A549 treated with ZK216348 at 1 μM for 4 hours (cell line): ENCODE measurements at places on chromosomes 4 and X. TPM values are rescaled to one million over a fixed set of nuclear protein-coding genes. Genes with fewer than 3 reads are reported as not detected.

Gene MGAT4D
- not detected in 5 replicates for total RNA-seq

Gene VSIG4
- not detected in 5 replicates for total RNA-seq

Gene SPANXD
- 0.46 TPM in 1 of 5 replicates, not detected in the others for total RNA-seq

Gene TDO2
- 0.22 to 0.73 TPM (median 0.62 TPM) in 5 replicates for total RNA-seq

Gene PABPC1L2B
- not detected in 5 replicates for total RNA-seq

Gene ITGB1BP2
- total RNA-seq, result 0.83 to 1.5 TPM (median 0.99 TPM) in 5 replicates

Gene SRD5A3
- total RNA-seq, result 8.6 to 10.6 TPM (median 10.3 TPM) in 5 replicates

Gene DKK2
- not detected in 5 replicates for total RNA-seq

Gene IL1RAPL2
- not detected in 5 replicates for total RNA-seq

Gene RHOXF2B
- total RNA-seq, result not detected in 5 replicates

Gene SEL1L3
- total RNA-seq, result 21.6 to 27.2 TPM (median 23.6 TPM) in 5 replicates

Gene FATE1
- not detected in 5 replicates for total RNA-seq

Gene GPRIN3
- 1.3 to 4.3 TPM (median 3.4 TPM) in 5 replicates for total RNA-seq

Gene POU3F4
- total RNA-seq, result not detected in 5 replicates

Gene FAM9C
- 0.04 TPM in 1 of 5 replicates, not detected in the others for total RNA-seq

Gene PRICKLE3
- 13.7 to 20.3 TPM (median 18.2 TPM) in 5 replicates for total RNA-seq

Gene NKAP
- total RNA-seq, result 7.3 to 14.4 TPM (median 7.9 TPM) in 5 replicates

Gene GAGE13
- total RNA-seq, result not detected in 5 replicates

Gene CDS1
- 0.41 to 0.92 TPM (median 0.61 TPM) in 5 replicates for total RNA-seq

Gene CABS1
- not detected in 5 replicates for total RNA-seq

Gene NFXL1
- total RNA-seq, result 4.6 to 6.5 TPM (median 5.7 TPM) in 5 replicates

Gene FOXR2
- not detected in 5 replicates for total RNA-seq

Gene MXRA5
- total RNA-seq, result not detected in 5 replicates

Gene PDHA2
- total RNA-seq, result not detected in 5 replicates

Gene GPC3
- not detected in 5 replicates for total RNA-seq

Gene SSX1
- not detected in 5 replicates for total RNA-seq

Gene PABPC1L2A
- not detected in 5 replicates for total RNA-seq

Gene TMEM150C
- 0.53 to 1.2 TPM (median 1.0 TPM) in 5 replicates for total RNA-seq

Gene BDH2
- total RNA-seq, result 6.7 to 9.5 TPM (median 8.7 TPM) in 5 replicates

Gene TEX13C
- not detected in 5 replicates for total RNA-seq
